GM23338 (cell line): ENCODE measurements at places on chromosomes 12 and 14. TPM values are rescaled to one million over a fixed set of nuclear protein-coding genes. Genes with fewer than 3 reads are reported as not detected.

The CLEC2A gene
- total RNA-seq: not detected in 2 replicates

The CCDC196 gene
- total RNA-seq: not detected in 2 replicates

The PDZRN4 gene
- total RNA-seq: 0.90 TPM in 1 of 2 replicates, not detected in the other

The PRKD1 gene
- 6.0 and 9.7 TPM in 2 replicates for total RNA-seq

The SLC10A1 gene
- total RNA-seq: not detected in 2 replicates

The GPX2 gene
- 1.8 and 2.2 TPM in 2 replicates for total RNA-seq

The GNPNAT1 gene
- total RNA-seq: 67.9 and 68.7 TPM in 2 replicates

GRCh38 chr14:32738206-32738871, 200.3 kb upstream of the NPAS3 start:
- H3K4me3 ChIP-seq: no peak overlapping the region
- no peaks in the 10 kb centered on the region for H3K4me1 ChIP-seq
- no peaks in the 10 kb centered on the region for H3K36me3 ChIP-seq

DNA sequence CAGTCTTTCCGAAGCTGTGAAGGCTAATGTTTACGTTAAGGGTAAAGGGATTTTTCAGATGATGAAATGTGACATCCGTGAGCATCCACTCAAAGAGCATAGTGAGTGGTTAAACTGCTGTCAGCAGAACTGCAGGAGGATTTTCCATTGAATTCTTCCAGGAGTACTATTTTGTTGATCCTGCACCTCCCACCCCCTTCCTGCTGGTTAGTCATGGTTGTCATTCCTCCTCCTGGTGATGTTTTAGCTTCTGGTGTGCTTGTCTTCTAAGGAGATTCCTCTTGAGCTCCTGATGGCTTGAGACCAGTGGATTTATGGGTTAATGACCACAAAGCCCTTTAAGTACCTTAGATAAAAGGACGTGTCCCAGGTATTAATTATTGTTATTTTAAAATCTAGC, 2.4 kb upstream of the GPRC5D start:
- no peak overlapping the region for H3K4me3 ChIP-seq
- no peaks in the 10 kb centered on the region for H3K36me3 ChIP-seq
- H3K27ac ChIP-seq: no peak overlapping the region
- DNase-seq: no peak

DNA sequence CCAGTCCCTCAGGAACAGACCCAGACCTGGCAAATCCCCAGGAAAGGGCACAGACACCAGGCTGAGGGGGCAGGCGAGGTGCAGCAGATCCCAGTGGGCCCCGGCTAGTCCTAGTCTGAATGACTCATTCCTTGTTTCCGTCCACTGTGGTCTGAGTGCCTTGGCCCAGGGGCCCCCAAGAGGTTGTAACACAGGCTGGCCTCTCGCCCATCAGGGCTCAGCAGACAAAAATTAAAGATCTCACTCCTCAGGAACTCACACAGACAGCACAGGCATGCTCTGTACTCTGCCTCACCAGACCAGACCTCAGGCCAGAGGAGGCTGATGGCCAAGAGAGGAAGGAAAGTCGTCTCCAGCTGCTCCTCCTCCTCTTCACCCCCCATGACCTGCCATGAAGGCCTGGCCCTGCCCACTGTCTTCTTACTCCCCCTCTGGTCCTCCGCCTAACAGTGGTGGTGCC, 7.7 kb upstream of the LTBP2 start:
- no peaks in the 10 kb centered on the region for H3K27me3 ChIP-seq
- H3K4me1 ChIP-seq: peaks cover 9% of the 10 kb centered on the region; the same call in 1 of the 2 replicates
- no peak overlapping the region for H3K4me3 ChIP-seq
- no peak for DNase-seq
- H3K36me3 ChIP-seq: no peaks in the 10 kb centered on the region

DNA sequence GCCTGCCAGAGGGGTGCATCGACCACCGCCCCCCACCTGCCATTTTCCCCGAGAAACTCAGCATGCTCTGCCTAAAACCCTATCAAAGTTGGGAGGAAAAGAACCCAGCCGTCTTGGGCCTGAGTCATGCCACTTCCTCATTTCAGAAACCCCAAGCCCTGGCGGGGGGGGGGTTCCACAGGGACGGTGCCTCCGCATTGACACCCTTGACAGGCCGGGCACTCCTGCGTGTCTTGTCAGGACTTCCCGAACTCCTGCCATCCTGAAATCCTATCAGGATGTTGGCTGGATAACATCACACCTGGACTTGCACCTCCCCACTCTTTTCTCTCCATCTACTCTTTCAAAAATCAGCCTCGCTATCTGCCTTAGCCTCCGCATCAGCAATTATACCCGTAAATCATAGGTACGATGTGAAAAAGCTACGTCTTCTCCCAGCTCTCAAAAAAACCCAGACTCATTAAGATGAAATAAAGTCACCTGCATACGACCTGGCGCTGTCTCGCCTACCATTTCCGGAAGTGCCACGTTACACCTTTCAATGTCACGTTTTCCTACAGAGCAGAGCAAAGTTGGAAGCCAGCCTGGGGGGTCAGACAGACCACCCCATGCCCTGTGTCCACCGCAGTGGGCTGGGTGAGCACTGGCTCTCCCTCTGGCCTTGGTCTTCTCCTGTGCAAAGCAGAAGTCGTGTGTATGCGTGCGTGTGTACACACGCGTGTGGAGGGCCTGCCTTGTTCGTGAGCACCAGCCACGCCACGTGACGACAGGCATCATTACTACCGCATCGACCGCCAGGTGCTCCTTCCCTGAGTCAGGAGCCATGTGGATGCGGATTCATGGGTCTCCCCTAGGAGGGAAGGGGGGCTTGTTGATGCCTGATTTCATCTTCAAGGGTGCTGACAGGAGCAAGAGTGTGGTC, 96.7 kb downstream of the RFLNA start:
- no peaks in the 10 kb centered on the region for H3K36me3 ChIP-seq
- no peaks in the 10 kb centered on the region for H3K4me1 ChIP-seq
- H3K27me3 ChIP-seq: no peaks in the 10 kb centered on the region
- peak overlapping the region; percentile 26; the same call in 1 of the 2 replicates for H3K27ac ChIP-seq
- no peak for DNase-seq

GRCh38 chr12:123171967-123172366, 21.1 kb upstream of the PITPNM2 start:
- H3K27ac ChIP-seq: no peak overlapping the region
- no peaks in the 10 kb centered on the region for H3K27me3 ChIP-seq
- H3K36me3 ChIP-seq: peaks cover 13% of the 10 kb centered on the region; the same call in 1 of the 2 replicates
- no peak overlapping the region for H3K4me3 ChIP-seq

- H3K4me1 ChIP-seq: no peaks in the 10 kb centered on the region
- no peak overlapping the region for H3K4me3 ChIP-seq
- no peak overlapping the region for H3K27ac ChIP-seq
- peaks cover 21% of the 10 kb centered on the region for H3K36me3 ChIP-seq
Measured at GRCh38 chr12:105141320-105141922, 33.9 kb downstream of the WASHC4 start.

- no peaks in the 10 kb centered on the region for H3K4me1 ChIP-seq
- H3K4me3 ChIP-seq: no peak overlapping the region
- H3K27ac ChIP-seq: no peak overlapping the region
- no peak for DNase-seq
- 0 out of 2 replicates have a peak, but pooled peaks cover 2% of the 10 kb centered on the region for H3K36me3 ChIP-seq
Measured at GRCh38 chr14:102500158-102500662, 9.4 kb downstream of the ANKRD9 start.

DNA sequence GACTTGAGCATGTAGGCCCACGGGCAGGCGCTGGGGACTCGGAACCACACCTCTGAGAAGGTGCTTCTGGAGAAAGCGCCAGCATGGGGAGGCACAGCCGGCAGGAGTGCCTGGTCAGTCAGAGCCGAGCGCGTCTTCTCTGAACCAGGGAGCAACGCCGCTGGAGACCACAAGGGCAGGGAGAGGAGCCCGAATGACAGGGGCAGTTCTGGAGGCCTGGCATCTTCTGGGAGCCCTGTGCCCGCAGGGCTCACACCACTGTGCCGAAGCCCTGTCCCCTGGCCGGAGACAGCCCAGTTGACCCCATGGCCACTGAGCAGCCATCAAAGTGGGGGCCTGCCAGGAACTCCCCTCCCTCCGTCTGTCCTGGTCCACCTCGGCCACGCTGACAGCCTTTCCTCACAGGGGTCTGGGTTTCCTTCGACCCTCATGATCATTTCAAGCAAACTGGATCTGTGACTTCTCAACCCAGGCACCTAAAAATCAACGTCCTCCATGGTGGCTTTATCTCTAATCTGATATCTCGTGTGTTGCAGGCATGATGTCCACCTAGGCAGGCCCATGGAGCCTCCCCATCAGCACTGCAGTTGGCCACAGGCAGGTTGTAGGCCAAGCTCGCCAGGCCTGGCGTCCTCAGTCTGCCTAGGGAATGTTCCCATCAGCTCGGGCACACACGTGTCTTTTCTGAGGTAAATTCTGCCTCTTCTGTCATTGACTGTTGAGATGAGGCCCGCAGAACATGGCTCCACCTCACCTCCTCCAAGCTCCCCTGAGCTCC, 299.3 kb upstream of the RTL1 start:
- H3K4me1 ChIP-seq: no peaks in the 10 kb centered on the region
- no peak overlapping the region for H3K4me3 ChIP-seq

DNA sequence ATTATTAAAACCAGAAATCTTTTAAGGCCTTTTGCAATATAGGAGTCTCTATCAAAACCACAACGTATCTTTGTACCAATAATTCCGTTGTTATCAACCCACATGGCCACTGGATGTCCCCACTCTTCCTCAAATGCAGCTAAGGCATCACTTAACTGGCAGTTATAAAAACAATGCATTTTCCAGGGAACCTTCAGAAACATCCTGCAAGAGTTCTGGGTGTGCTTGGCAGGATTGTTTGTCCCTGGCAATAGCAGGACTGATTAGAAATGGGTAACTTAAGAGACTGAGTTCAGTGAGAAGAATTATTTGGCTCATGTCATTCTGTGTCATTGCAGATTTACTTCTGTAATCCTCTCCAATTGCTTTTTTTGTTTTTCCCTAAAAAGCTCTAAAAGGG, 112.0 kb downstream of the SLC15A5 start:
- H3K36me3 ChIP-seq: no peaks in the 10 kb centered on the region
- no peak overlapping the region for H3K4me3 ChIP-seq
- no peak overlapping the region for H3K27ac ChIP-seq
- peak; percentile 83 for DNase-seq
- peaks cover 5% of the 10 kb centered on the region; the same call in 1 of the 2 replicates for H3K4me1 ChIP-seq

GRCh38 chr14:106346084-106346483, 819.7 kb downstream of the TMEM121 start:
- no peak for DNase-seq
- no peak overlapping the region; the same call in 1 of the 2 replicates for H3K4me3 ChIP-seq
- H3K27ac ChIP-seq: no peak overlapping the region
- no peaks in the 10 kb centered on the region for H3K27me3 ChIP-seq

- no peak overlapping the region for H3K4me3 ChIP-seq
- no peak overlapping the region for H3K27ac ChIP-seq
- no peaks in the 10 kb centered on the region for H3K27me3 ChIP-seq
- H3K36me3 ChIP-seq: no peaks in the 10 kb centered on the region
- no peak for DNase-seq
Measured at GRCh38 chr14:42565556-42565955, 958.9 kb downstream of the LRFN5 start.

DNA sequence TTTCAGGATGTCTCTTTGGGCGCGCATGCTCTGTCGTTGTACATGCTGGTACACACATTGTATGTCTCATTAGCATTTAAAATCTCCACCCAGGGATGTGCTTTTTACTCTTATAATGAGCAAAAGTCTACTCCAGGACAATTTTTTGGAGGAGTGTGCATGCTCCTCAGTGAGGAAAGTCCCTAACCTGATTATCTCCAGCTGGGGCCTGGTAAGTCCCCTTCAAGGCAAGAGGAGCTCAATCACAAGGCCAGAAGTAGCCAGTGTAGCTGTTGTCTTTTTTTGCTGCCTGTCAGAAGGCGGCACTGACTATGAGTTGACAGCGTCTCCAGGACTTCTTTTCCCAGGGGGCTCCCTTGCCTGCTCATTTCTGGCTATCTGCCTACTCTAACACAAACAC, 218.3 kb upstream of the CNTN1 start:
- no peaks in the 10 kb centered on the region for H3K27me3 ChIP-seq
- no peaks in the 10 kb centered on the region for H3K36me3 ChIP-seq
- H3K4me1 ChIP-seq: peaks cover 37% of the 10 kb centered on the region
- no peak overlapping the region for H3K27ac ChIP-seq
- H3K4me3 ChIP-seq: no peak overlapping the region
- DNase-seq: no peak

GRCh38 chr12:50230217-50230616, 53.1 kb downstream of the LIMA1 start:
- H3K27me3 ChIP-seq: no peaks in the 10 kb centered on the region
- no peaks in the 10 kb centered on the region for H3K4me1 ChIP-seq
- DNase-seq: no peak
- no peaks in the 10 kb centered on the region for H3K36me3 ChIP-seq

GRCh38 chr14:101603096-101603495, 41.8 kb downstream of the DIO3 start:
- H3K36me3 ChIP-seq: no peaks in the 10 kb centered on the region
- no peaks in the 10 kb centered on the region for H3K27me3 ChIP-seq
- no peak for DNase-seq
- no peaks in the 10 kb centered on the region for H3K4me1 ChIP-seq

DNA sequence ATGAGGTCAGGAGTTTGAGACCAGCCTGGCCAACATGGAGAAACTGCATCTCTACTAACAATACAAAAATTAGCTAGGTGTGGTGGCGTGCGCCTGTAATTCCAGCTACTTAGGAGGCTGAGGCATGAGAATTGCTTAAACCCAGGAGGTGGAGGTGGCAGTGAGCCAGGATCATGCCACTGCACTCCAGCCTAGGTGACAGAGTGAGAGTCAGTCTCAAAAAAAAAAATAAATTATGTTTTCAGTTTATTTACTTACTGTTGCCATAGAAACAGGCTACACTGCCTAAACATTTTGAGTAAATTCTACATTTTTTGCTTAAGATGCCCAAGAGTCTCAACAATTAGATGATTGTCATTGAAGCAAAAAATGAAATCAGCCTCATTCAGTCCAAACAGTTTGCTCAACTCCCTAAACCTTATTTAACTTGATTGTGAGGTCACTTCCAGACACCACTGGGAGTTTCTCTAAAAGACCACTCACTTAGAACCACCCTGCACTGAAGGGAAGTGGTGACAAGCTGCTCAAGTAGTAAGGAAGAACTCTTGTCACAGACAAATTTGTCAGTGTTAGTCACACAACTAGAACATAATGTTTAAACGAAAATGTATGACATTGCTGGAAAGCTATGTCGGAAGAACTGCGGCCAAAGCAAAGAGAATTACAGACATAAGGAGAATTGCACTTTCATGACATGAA, 9.8 kb upstream of the GNPNAT1 start:
- no peaks in the 10 kb centered on the region for H3K27me3 ChIP-seq
- DNase-seq: no peak
- no peak overlapping the region for H3K4me3 ChIP-seq
- no peak overlapping the region for H3K27ac ChIP-seq
- H3K36me3 ChIP-seq: no peaks in the 10 kb centered on the region

DNA sequence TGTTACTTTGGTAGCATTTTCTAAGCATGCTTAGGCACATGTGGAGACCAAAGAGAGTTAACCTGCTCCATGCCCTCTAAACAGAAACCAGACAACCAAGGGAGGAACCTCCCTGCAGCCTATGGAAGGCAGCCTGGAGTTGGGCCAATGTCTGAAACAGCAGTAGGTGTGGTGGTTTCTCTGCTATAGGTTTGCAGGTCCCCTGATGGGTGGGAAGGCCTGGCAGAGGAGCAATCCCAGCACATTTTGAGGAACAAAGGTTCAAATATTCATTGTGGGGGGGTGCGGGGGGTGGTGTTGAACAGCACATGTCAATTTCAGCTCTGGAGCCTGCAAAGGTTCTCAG, 65.4 kb downstream of the DACT1 start:
- H3K27me3 ChIP-seq: no peaks in the 10 kb centered on the region
- peaks cover 5% of the 10 kb centered on the region; the same call in 1 of the 2 replicates for H3K4me1 ChIP-seq
- H3K4me3 ChIP-seq: no peak overlapping the region
- no peaks in the 10 kb centered on the region for H3K36me3 ChIP-seq

- peak overlapping the region; percentile 60; the same call in 1 of the 2 replicates for H3K27ac ChIP-seq
- H3K27me3 ChIP-seq: no peaks in the 10 kb centered on the region
- no peaks in the 10 kb centered on the region for H3K36me3 ChIP-seq
- peaks cover 31% of the 10 kb centered on the region for H3K4me1 ChIP-seq
- no peak overlapping the region for H3K4me3 ChIP-seq
Measured at GRCh38 chr12:45257185-45257930, 41.5 kb downstream of the ANO6 start.
